CD4-positive, alpha-beta memory T cell (primary cell): ENCODE measurements at places on chromosomes 16 and 17. TPM values are rescaled to one million over a fixed set of nuclear protein-coding genes. Genes with fewer than 3 reads are reported as not detected.
A peak's percentile ranks its signal among the peaks of the same experiment; 100 is the strongest.

GRCh38 chr17:31008374-31009041 is 37.7 kb downstream of the RNF135 start:
- DNase-seq = peak; percentile 54
- H3K27me3 ChIP-seq = no peaks in the 10 kb centered on the region
- peak overlapping the region; percentile 65 for H3K27ac ChIP-seq
- H3K36me3 ChIP-seq = no peaks in the 10 kb centered on the region

Gene C16orf89
- total RNA-seq = not detected

- peaks cover 35% of the 10 kb centered on the region for H3K4me1 ChIP-seq
- no peak overlapping the region for H3K27ac ChIP-seq
- no peaks in the 10 kb centered on the region for H3K36me3 ChIP-seq
- no peaks in the 10 kb centered on the region for H3K27me3 ChIP-seq
- no peak overlapping the region for H3K4me3 ChIP-seq
- DNase-seq = no peak
Observed at GRCh38 chr16:2535625-2536013, 2.2 kb upstream of the PDPK1 start.

- H3K4me3 ChIP-seq = no peak overlapping the region
- DNase-seq = no peak
- H3K4me1 ChIP-seq = no peaks in the 10 kb centered on the region
- no peaks in the 10 kb centered on the region for H3K27me3 ChIP-seq
- no peaks in the 10 kb centered on the region for H3K36me3 ChIP-seq
Observed at GRCh38 chr17:79171188-79171587, 96.6 kb downstream of the ENGASE start.

Gene ABCA6
- total RNA-seq = 0.67 TPM

Gene IQCK
- total RNA-seq = 3.1 TPM

DNA sequence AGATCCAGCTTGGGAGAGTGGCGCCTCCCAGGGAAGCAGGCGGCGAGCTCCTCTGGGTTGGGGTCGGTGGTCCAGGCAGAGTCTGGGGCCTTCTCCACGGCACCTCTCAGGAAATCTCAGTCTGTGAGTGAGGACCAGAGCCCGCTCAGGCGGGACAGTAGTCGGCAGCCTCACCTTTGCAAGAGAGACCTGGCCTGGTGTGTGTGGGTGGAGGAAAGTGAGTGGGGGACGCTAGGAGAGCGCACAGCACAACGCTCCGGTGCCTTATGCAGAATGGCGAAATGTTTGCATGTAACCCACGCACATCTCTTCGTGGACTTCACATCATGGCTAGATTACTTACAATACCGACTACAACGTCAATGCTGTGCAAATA is 2.2 kb downstream of the AHSP start:
- H3K27ac ChIP-seq = no peak overlapping the region
- no peaks in the 10 kb centered on the region for H3K4me1 ChIP-seq
- no peaks in the 10 kb centered on the region for H3K36me3 ChIP-seq
- H3K4me3 ChIP-seq = no peak overlapping the region

- no peak overlapping the region for H3K27ac ChIP-seq
- no peaks in the 10 kb centered on the region for H3K27me3 ChIP-seq
- H3K4me1 ChIP-seq = no peaks in the 10 kb centered on the region
Observed at GRCh38 chr16:31347445-31347844, 7.5 kb upstream of the ITGAX start.

- no peaks in the 10 kb centered on the region for H3K27me3 ChIP-seq
- H3K4me1 ChIP-seq = peaks cover 24% of the 10 kb centered on the region
- DNase-seq = no peak
Observed at GRCh38 chr17:65527381-65527780, 34.1 kb downstream of the AXIN2 start.

GRCh38 chr16:27972500-27972899 is 91.0 kb downstream of the GSG1L start:
- H3K36me3 ChIP-seq = no peaks in the 10 kb centered on the region
- no peak overlapping the region for H3K27ac ChIP-seq
- H3K4me1 ChIP-seq = no peaks in the 10 kb centered on the region
- peak; percentile 40 for DNase-seq
- no peak overlapping the region for H3K4me3 ChIP-seq

Gene CASKIN2
- 0.53 TPM for total RNA-seq

Gene GPATCH8
- 69.8 TPM for total RNA-seq

DNA sequence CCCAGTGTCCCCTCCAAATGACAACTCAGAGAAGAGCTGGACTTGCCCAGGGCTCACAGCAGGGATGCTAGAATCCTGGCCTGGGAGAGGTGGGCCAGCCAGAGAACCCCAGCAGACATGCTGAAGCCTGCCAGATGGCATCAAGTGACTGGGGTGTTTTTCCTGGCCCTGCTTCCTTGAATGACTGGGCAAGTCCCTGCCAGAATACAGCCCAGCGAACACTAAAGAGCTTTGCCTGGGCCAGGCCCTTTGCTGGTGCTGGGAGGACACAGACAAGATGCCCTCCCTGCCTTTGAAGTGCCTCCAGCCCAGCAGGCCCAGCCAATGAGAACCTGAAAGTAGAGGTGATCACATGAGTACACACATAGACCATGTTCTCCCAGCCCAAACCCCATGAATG is 11.5 kb downstream of the ZNF319 start:
- no peak overlapping the region for H3K27ac ChIP-seq
- no peak overlapping the region for H3K4me3 ChIP-seq
- H3K4me1 ChIP-seq = peaks cover 24% of the 10 kb centered on the region
- H3K27me3 ChIP-seq = no peaks in the 10 kb centered on the region
- H3K36me3 ChIP-seq = no peaks in the 10 kb centered on the region
- no peak for DNase-seq
